Right atrium auricular region (tissue), 2 donors: ENCODE measurements at places on chromosomes 16 and 17.

- DNase-seq = no peak
These were observed 75.3 kb upstream of the TNRC6C start for GRCh38 chr17:77883213-77883650.

DNA sequence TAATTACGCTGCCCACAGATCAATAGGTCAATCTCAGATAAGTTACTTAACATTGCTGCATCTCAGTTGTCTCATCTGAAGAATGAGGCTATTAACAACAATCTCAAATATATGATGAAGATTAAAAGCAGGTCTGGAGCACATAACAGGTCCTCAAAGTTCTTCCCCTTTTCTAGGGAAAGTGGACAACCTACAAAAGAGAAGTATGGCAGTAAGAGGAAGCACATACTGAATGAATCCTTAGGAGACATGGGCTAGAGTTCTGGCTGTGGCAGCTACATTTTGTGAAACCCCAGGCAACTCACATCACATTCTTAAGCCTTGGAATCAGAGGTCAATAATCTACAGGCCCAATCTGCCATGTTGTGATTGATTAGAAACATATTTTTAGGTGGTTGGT lies 180.6 kb downstream of the PCTP start:
- no peak for DNase-seq

- no peak for DNase-seq
These were observed 90.2 kb upstream of the ERCC4 start for GRCh38 chr16:13829697-13830299.

DNA sequence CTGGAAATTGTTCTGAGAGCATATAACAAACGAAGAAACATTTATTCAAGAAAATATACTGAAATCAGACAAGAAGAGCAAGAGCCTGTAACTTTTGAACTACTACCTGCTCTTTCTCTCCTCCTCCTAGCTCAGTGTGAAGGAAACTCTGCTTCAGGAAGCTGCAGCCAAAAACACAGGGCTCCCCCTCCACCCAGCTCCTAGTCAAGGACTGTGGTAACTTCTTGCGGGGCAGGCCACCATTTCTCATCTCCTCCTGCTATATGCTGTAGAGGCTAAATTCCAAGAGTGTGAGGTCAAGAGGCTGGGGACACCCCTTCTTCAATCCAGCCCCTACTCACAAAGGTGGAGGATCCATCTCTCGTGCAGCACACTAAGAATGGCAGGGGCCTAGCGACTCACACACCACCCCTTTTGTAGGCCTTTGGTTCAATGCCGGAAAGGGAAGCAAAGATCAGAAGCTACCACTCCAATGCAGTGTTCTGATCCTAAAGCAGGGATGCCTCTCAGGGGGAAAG lies 74.6 kb downstream of the ITFG1 start:
- no peak for DNase-seq
